ENCODE measurements at places on chromosomes 4 and X.

- no peak for DNase-seq
Observed at GRCh38 chr4:130922955-130923354, 1827.0 kb downstream of the C4orf33 start.

- DNase-seq, result peak; percentile 29
Observed at GRCh38 chr4:25307596-25307995, 5.0 kb upstream of the ZCCHC4 start.

DNA sequence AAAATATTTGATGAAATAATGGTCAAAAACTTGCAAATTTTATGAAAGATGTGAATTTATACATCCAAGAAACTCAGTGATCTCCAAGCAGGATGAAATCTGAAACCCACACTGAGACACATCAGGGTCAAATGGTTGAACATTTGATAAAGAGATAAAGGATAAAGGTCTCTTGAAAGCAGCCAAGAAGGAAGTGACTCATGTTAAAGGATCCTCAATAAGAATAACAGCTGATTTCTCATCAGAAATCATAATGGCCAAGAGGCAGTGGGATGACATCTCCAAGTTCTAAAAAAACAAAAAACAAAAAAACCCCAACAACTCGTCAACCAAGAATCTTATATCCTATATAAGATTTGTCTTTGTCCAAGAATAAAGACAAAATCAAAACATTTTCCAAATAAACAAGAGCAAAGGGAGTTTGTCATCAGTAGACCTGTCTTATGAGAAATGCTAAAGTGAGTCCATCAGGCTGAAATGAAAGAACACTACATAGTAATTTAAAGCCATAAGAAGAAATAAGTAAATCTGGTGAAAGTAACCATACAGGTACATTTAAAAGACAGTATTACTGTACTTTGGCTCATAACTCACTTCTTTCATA, 121.7 kb downstream of the PDS5A start:
- DNase-seq, result no peak

- no peak for DNase-seq
Observed at GRCh38 chr4:73439991-73440390, 4.0 kb downstream of the AFP start.

DNA sequence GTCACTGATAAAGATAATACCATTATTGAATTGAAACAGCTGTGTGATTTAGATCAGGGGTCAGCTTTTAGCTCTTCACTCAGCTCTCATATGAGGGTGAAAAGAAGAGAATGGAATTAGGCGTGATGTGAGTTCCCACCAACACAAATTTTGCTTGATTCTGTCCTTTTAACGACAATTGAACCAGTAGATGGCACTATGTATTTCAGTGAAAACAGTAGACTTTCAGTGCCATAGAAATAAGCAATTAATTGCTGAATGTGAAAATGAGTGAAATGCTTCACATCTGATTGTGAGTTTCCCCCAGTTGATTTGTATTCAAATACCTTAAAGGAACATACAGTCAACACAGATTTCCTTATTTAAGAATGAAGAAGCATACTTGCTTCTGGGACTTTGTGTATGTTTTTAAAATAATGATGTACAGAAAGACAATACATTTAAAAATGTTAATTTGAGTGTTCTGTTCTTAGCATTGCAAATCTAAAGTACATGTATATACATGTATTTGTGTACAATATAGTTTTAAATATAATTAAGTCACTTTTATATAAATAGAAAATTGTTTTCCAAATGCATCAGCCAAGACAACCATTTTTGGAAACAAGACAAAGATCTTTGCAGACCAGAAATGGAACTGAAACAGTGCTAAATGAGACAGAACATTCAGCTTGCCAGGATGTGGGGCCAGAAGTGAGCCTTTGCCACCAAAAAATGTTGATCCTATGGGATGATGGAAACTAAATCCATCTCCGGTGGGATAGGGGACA, 178.8 kb downstream of the SNCA start:
- DNase-seq, result peak; percentile 58

- DNase-seq, result peak; percentile 50
Observed at GRCh38 chr4:163592212-163592611, 97.7 kb downstream of the TMA16 start.

GRCh38 chrX:22206781-22207180, 65.9 kb upstream of the CBLL2 start:
- no peak for DNase-seq

DNA sequence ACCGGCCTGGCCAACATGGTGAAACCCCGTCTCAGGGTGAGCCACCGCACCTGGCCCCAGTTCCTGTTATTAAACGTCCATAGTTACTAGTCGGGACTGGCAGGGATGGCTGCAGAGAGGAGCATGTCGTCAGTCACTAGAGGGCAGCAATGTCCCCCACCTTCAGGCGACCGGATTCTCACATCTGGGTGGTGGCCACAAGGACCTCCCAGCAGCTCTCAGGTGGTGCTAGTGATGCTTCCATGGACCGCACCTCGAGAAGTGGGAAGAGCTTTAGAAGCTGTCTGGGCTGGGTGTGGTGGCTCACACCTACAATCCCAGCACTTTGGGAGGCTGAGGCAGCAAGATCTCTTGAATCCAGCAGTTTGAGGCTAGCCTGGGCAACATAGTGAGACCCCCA, 13.3 kb upstream of the IL3RA start:
- DNase-seq, result peak; percentile 85

DNA sequence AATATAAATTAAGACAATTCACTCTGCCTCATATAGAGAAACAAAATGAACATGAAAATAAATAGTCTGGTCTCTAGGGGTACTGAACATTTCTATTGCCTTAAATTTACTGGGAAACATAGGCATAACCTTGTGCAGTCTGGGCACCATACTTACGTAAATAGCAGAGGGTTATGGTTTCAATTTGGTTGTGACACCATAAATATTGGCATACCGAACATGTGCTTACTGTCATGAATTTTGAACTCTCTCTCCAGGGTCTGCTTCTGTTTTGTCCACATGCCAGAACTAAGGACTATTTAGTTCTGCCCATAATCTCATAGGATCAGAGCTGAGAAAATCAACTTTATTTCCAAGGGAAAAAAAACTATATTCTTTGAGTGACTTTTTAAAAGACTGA, 17.6 kb downstream of the PDGFC start:
- DNase-seq, result no peak

DNA sequence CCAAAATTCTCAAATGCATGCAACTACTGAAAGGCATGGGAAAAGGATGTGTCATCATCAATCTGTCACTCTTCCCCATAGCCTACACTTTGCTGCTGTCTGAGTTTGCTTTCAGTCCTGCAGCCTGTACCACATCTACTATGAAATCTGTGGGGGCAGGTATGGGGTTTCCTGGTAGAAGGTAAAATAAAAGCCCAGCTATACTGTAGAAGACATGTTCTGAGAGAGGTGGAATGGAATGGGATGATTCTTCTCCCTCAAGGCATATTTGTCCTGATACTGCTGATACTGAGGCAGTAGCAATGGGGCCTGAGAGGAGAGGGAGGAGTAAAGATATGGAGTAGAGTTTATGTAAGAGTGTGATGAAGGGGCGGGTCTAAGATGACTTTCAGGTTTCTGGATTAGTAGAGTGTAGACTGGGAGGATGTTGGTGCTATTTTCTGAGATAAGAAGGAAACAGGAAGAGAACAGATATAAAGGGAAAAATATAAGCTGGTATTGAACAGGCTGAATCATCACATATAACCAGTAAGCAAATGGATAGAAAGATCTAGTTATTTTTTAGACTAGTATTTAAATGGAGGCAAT, 38.7 kb upstream of the GYPA start:
- no peak for DNase-seq

- DNase-seq, result no peak
Observed at GRCh38 chrX:40757058-40757457, 21.7 kb upstream of the MED14 start.

GRCh38 chr4:10095296-10095991, 21.2 kb downstream of the WDR1 start:
- DNase-seq, result no peak

GRCh38 chrX:44432641-44433040, 89.2 kb upstream of the EFHC2 start:
- DNase-seq, result no peak

GRCh38 chrX:99495453-99495852, 914.6 kb downstream of the PCDH19 start:
- DNase-seq, result no peak

- DNase-seq, result no peak
Observed at GRCh38 chr4:8854016-8854415, 17.6 kb downstream of the HMX1 start.

- DNase-seq, result no peak
Observed at GRCh38 chr4:112423591-112423990, 92.4 kb downstream of the NEUROG2 start.

GRCh38 chrX:2748815-2749188, 3.0 kb upstream of the XG start:
- DNase-seq, result no peak

Data from Karpas-422 (cell line).